ENCODE measurements at places on chromosomes 16 and 17.

DNA sequence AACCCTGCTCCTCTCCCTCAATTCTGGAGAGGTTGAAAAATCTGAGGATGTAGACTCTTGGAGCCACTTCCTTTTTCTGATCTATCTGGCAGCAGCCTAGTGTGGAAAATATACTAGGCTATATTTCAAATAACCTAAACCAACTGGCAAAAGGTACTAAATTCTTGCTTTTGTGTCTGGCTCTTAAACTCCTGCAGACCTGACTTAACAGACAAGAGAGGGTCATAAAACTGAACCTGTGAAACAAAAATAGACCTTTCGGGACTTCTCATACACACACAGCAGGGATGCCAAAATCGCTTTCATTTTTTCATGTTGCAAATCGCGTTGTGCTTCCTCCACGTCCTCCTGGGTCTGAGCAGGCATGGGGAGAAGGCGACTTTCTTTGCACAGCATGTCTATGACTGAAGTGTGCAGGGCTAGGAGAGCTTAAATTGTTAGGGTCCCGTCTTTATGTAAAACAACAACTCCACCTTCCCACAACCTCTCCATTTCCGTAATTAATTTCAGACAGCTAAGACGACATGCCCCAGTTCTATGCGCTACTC lies 520.7 kb upstream of the PSMD7 start:
- DNase-seq = no peak

GRCh38 chr17:77609553-77610517 lies 348.7 kb upstream of the TNRC6C start:
- peak; percentile 15 for DNase-seq

DNA sequence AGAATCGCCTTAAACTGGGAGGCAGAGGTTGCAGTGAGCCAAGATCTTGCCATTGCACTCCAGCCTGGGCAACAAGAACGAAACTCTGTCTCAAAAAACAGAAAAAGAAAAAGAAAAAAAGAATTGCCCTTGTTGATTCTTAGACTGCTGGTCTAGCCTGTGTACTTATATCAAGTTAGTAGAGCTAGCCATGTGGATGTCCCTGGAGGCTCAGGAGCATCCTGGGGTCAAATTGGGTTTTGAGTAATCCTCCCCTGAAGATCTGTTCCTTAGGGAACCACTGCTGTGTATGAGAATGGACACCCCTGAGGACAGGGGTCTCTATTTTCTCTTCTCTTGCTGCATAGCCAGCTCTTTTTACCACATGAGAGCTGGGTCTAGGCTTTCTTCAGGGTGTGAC lies 21.5 kb downstream of the SLC7A6OS start:
- no peak for DNase-seq

DNA sequence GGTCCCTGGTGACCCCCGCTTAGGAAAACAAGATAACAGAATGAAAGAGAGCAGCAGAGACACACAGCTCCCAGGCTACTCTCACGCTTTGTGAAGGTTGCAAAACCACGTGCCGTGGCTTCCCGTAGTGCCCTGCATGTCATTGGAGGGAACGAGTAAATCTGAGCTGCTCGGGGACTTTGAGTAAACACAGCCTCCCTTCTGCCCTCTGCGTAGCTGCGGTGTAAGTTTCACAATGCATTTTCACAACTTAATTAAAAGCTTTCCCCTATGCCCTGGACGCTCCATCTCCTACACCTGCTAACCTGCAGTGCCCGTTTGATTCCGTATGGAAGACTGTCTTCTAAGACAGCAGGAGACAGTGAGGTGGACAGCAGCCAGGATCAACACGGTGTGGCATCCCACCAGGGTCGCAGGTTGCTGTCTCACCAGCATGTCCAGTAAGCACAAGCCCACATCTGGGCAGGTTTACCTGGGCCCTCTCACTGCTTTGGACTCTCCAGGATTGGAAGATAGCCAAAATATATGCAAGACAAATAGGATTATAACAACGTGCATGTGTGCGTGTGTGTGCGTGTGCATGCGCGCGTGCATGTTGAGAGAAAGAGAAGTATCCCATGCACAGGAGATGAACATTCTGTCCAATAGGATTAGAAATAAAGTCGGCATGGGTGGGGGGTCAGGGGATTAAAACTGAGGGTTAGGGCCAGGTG lies 116.4 kb upstream of the RCVRN start:
- DNase-seq = no peak

DNA sequence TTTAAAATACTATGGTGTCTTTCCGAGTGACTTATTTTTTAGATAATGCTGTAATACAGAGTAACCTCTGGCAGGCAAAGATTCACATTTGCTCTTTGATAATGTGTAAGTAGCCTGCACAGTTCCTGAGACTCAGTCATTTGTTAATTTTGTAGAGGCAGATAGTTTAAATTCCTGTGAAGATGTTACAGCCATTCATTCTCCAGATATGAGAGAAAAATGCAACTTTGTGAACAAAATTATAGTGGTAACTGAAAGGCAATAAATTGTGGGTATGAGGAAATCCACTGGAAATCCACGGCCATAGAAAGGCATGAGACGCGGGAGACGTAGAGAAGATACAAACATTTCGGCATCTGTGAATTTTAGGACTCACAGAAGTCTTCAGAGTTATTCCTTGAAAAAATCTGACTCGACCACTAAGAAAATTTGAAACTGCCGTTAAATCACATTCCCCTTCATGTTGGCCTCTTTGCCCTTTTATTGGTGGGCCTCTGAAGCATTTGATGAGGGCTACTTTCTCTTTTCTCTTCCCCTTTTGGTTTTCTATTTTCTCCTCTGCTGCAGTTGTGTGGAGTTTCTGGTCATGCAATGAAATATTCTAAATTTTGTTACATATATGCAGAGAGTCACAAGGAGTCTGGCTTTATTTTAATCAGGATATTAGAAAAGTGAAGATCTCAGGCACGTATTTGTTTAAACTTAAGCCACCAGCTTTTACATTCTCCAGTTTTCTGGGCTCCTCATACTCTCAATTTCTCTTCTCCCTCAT lies 18.8 kb downstream of the HS3ST3A1 start:
- no peak for DNase-seq

GRCh38 chr17:8873801-8874715 lies 6.6 kb upstream of the PIK3R6 start:
- DNase-seq = no peak

GRCh38 chr17:55458978-55459377 lies 37.3 kb upstream of the MMD start:
- DNase-seq = peak; percentile 5

- DNase-seq = no peak
Observed at GRCh38 chr16:27839419-27839818, 224.1 kb downstream of the GSG1L start.

DNA sequence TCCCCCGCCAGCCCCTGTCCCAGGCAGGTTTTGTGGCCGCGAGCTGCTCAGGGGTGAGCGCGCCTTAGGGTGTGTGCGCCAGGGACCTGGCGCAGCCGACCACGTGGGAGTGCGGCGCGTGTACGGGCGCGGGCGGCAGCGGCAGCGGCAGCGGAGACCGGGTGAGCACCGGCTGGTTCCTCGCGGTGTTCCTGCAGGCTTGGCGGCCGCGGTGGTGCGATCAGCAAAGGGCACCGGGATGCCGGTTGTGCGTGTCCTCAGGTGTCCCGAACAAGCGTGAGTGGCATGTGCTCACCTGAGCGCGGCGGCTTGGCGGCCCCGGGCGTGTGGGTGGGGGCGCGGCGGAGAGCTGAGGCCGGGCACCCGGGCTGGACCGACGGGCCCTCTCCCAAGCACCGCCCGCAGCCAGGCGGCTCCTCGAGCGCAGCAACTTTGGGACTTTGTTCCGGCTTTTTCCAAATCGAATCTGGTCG lies 381 bp upstream of the HSD11B2 start:
- peak; percentile 10 for DNase-seq

- no peak for DNase-seq
Observed at GRCh38 chr16:2372684-2373083, 32.2 kb upstream of the ABCA3 start.

DNA sequence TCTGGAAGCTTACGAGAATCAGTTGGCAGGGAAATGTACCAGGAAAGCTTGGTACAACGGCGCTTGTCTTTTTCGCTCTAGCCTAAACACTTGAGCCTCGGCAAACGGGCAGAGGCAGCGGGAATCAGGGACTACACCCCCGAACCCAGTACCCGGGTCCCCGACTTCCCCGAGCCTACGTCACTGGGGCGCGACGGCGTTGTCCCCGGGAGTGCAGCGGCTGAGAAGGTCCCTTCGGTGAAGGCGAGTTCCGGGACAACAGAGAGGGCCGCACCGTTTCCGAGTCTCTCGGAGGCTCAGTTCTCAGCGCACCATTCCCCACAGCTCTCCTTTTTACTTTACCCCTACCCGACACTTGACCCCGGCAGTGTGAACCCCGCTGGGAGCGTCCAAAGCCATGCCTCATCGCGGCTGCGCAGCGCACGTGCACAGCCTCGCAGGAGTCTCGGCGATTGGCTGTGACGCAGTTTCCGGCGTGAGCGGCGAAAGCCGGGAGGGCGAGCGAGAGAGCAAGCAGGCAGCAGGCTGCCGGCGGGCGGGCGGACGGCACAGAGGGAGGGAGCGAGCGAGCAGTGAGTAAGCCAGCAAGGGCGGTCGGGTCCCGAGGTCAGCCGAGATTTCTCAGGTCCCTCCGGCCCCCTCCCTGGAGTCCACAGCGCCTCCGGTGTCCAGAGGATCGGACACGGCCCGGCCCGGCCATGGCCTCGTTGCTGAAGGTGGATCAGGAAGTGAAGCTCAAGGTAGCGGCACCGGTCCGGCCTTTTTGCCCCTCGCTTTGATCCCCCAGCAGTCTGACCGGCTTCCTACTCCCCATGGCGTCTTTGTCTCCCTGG lies at the start of gene PSME3:
Gene PSME3 (plus strand): TSS at position 464 of the 833 bp plus-strand sequence. CDS start 235 bp downstream, at position 699.
- peak; percentile 95 for DNase-seq

- no peak for DNase-seq
Observed at GRCh38 chr16:59148769-59149155, 414.6 kb upstream of the GOT2 start.

DNA sequence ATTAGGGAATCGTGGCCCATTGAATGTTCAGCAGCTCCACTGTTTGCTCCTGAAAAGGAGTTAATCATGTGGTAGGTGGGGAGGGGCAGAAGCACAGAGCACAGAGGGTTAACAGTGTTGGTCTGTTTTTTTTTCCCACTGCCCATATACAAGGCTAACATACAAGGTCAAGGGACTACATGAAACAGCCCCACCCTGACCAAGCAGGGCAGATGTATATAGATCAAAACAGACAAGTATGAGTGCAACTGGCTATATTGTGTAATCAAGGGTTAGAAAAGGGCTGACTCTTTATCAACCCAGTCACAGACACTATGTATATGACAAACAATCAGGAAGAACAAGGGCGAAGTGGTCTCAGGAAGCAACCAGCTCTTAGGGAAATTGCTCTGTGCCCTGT lies 186.6 kb upstream of the CDH11 start:
- no peak for DNase-seq

DNA sequence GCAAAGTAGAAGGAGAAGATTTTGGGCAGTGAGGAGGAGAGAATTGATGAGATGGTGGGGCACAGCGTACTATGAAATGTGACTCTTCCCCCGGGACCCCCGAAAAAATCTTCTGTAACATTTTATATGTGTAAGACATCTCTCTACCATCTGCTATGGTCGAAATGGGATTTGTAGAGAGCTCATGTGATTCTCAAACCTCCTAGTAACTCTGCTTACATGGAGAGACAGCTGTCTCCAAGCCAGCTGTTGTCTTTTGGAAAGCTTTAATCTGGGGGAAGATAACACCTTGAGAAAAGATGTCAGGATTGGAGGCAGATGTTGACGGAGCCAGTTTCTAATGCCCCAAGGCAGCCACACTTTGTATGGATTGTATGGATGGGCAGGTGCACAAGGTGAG lies 94.1 kb downstream of the PRKCB start:
- DNase-seq = no peak

GRCh38 chr17:3754458-3755334 lies 31.0 kb downstream of the HASPIN start:
- peak; percentile 75 for DNase-seq

GRCh38 chr17:67623767-67624166 lies 94.0 kb upstream of the NOL11 start:
- no peak for DNase-seq

GRCh38 chr16:89140981-89141883 lies 30.3 kb upstream of the CDH15 start:
- no peak for DNase-seq

DNA sequence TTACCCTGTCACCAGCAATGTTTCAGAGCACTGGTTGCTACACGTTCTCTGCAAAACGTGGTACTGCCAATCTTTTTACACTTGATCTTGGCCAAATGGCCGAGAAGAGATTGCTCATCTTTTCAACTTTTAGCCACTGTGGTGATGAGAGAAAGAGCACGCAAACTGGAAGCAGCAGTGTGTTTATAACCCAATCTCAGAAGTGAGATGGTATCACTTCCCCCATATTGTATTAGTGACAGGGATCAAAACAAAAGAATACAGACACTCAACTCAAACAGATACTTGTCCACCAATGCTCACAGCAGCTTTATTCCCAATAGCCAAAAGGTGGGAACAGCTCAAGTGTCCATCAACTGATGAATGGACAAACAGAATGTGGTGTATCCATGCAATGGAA lies 72.1 kb upstream of the FA2H start:
- no peak for DNase-seq

All from activated naive CD4-positive, alpha-beta T cell (primary cell).